ENCODE measurements at places on chromosomes 7 and 10.

DNA sequence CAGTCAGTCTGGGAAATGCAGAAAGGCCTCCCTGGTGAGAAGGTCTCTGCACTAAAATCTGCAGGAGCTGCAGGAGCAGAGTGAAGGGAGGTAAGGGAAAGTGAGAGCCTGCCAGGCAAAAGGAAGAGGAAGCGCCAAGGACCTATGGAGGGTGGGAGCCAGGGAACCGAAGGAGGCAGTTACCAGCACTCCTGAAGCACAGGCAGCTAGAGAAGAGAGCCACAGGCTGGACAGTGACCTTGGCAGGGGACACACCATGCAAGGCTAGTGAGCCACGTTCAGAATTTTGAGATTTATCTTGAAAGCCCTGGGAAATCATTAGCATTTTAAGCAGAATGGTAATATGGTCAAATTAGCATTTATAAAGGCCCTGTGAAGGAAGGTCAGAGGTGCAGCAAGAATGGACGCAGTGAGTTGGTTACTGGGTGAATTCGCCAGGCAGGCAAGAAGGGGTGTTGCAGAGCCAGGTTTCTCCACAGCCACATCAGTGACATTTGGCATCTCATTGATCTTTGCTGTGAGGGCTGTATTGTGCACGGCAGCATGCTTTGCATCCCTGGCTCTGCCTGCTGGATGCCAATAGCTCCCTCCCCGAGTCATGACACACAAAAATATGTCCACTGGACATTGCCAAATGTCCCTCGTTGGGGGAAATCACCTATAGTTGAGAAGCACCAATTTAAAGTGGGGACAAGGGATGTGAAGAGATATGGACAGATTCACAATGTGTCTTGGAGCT lies 54.7 kb upstream of the LANCL2 start:
- no peak for DNase-seq

GRCh38 chr10:95628786-95629185 lies 27.7 kb downstream of the ALDH18A1 start:
- DNase-seq: no peak

GRCh38 chr7:82049891-82050533 lies 280.2 kb upstream of the HGF start:
- no peak for DNase-seq

DNA sequence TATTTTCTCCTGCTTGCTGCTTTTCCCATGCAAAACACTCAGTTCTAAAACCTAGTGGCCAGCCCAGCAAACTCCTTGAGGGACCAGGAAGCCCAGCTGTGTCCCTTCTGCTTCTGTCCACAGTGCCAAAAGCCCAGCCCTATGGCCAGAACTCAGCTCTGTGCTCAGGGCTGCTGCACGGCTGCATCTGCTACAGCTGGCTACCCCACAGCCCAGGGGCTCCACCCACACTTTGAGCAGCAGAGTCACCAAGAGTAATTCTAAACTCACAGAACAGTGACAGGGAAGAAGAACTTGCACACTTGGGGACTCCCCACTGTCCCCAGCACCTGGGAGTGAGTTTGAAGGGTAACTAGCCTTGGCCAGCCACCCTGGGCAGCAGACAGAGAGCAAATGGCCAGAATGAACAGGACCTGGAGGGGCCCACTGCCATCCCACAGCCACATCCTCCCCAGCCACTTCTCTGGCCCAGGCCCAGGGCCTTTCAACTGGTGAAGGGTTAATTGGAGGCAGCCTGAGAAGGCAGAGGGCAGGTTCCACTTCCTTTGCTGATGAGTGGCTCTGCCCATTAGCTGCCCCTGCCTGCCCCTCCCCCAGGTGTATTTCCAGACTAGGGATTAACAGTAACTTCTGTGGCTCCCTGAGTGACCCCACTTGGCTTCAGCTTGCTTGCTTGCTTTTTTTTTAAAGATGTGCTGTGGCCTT lies 28.1 kb upstream of the TRIM8 start:
- no peak for DNase-seq

- no peak for DNase-seq
Measured at GRCh38 chr7:121083138-121083789, 94.8 kb downstream of the CPED1 start.

DNA sequence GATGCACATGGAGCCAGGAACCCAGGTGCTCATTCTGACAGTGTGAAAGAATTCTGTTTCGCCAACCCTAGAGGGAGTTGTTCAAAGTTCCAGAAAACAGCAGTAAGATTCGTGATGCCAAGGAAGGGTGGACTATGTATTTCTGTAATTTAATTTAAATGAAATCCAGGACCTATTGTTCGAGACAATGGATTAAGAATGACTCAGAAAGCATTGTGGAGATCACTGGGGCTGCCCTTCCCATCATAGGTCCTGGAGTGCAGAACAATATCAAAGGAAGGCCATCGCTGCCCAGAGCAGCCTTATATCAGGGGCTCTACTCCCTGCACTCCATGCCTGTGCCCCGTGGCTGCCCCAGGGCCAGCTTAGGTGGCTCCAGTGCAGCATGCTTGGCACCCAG lies 32.1 kb upstream of the CALD1 start:
- DNase-seq: no peak
